ENCODE measurements at places on chromosomes 5 and 9. TPM values are rescaled to one million over a fixed set of nuclear protein-coding genes. Genes with fewer than 3 reads are reported as not detected.

GRCh38 chr5:109324351-109324750 lies 85.4 kb downstream of the PJA2 start:
- no peak for DNase-seq

DNA sequence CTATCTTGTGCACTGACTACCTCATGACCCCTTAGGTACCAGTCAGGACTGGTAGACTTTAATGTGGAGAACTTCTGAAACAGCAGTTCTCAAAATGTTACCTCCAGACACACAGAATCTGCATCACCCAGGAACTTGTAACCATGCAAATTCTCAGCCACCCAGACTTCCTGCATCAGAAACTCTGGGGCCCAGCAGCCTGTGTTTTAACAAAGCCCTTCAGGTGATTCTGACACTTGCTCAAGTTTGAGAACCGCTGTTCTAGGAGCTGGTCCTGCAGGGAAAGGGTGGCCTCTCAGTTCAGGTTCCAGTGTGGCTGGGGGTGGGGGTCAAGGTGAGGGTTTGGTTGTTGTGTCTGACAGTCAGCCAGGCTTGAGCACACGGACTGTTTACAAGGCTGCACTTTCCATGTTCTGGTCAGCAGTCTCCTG lies 28.4 kb downstream of the ZFP62 start:
- DNase-seq = no peak

GRCh38 chr5:177356746-177357145 lies 978 bp upstream of the RGS14 start:
- no peak for DNase-seq

DNA sequence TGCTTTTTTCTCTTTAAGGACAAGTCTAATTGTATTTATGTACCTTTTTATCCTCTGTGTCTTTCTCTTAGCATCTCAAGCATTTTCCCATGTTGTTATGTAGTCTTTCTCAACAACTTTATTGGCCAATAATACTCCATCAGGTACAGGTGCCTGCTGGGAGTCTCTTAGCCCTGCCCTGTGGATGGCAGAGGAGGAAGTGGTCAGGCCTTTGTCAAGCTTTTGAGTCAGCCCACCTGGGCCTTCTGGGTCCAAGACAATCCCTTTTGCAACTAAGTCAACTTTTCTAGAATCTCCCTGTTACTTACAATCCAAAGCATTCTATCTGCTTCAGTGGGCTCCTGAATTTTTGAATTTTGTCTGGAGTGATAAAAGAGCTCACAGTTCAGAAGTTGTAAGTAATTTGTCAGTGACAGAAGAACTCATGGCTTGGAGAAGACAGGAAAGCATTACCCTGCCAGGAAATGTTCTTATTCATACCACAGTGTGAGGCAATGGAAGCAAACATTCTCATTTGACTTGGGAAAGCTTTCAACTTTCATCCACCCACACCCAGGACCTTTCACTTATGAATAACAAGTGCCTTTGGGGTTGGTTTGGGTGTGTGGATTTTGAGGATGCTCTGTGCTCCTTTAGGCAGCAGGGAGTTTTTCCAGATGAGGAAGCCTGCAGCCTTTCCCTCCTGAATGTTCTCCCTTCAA lies 200.0 kb upstream of the S1PR3 start:
- no peak for DNase-seq

FOXD4L4 gene
- 0.36 TPM for total RNA-seq

- DNase-seq = no peak
Observed at GRCh38 chr5:96778409-96778808, 29.3 kb downstream of the ERAP1 start.

DNA sequence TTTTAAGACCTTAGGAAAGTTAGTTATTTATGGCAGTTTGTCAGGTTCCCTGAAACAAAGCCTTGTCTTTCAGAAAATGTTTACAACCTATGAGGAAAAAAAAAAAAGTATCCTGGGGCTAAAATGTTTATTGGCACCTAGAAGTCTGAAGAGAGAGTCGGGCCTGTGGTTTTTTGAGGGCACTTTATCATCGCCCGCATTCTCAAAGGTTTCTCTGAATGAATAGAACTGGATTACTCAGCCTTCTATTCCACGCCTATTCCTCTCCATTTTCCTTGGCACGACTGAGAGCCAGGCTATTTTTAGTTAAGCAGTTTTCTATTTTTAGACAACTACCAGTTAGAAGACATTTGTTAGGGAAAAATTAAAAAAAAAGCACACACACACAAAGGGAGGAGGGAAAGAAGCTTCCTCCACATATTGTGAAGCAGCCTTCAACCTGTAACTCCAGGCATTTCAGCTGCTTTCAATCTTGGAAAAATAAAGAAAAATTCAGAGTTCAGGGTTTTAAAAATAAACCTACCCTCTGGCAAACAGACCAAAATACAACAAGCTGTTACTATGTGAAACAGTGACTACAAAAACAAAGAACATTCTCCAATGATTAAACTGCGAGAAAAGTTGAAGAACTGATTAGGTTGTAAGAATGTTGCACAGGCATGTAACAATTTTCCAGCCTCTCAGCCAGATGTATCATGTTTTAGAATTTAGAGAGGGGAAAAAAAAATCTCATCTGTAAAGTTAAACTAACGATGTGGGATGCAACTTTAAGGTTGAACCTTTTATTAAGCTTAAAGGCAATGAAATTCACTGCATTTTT lies 97.0 kb downstream of the MEF2C start:
- no peak for DNase-seq

AHRR gene
- 1.9 TPM for total RNA-seq

DNA sequence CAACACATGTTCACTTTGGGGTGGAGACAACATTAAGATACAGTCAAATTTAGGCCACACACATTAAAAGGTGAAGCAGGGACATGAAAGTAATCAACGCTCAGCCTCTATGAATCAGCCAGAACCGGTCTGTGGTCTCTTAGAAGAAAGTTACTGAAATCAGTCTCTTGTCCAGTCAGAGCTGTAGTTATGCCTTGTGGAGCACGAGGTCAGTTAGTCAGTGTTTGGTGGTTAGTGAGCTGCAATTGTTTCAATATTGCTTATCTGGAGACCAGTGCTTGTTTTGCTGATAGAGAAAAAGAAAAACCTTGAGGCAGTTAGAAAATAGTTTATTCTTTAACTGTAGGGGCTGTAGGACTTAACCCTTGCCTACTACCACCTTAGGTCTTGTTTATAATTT lies 157.8 kb upstream of the RASEF start:
- DNase-seq = no peak

ERAP2 gene
- 10.8 TPM for total RNA-seq

LCN15 gene
- not detected for total RNA-seq

AK1 gene
- 99.5 TPM for total RNA-seq

DNA sequence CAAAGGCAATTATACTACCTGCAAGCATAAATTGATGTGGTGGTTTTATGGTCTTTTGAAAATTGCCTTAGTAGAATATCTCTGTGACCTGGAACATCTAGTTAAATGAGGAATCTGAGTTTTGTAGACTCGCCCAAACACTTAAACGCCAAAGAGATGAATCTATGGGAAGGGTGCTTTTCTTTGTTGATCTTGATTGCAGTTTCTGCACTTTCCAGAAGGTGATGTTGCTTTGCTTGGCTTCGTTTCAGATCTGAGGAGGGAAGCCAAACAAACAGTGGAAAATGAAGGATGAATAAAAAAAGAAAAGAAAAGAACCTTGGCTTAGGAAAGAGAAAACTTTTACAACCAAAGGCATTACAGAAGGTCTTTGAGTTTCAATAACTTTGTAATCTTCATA lies 1021.2 kb downstream of the NR2F1-AS1 start:
- no peak for DNase-seq

DNA sequence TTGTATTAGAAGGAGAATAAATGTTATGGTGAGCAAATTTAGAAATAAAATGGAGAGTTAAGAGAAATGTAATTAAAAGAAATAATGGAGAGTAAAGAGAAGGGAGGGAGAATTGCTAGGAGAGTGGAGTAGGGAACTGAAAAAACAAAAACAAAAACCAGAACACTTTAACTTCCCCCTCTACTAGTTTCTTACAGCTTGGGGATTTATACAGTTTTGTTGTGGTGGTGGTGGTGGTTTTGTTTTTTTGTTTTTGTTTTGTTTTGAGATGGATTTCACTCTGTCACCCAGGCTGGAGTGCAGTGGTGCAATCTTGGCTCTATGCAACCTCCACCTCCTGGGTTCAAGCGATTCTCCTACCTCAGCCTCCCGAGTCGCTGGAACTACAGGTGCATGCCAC lies 322.4 kb downstream of the TMEM167A start:
- DNase-seq = no peak

GRCh38 chr5:482506-482905 lies 39.5 kb downstream of the EXOC3 start:
- DNase-seq = no peak

- no peak for DNase-seq
Observed at GRCh38 chr9:78014776-78015175, 16.8 kb downstream of the GNAQ start.

FST gene
- total RNA-seq = 6.1 TPM

DNA sequence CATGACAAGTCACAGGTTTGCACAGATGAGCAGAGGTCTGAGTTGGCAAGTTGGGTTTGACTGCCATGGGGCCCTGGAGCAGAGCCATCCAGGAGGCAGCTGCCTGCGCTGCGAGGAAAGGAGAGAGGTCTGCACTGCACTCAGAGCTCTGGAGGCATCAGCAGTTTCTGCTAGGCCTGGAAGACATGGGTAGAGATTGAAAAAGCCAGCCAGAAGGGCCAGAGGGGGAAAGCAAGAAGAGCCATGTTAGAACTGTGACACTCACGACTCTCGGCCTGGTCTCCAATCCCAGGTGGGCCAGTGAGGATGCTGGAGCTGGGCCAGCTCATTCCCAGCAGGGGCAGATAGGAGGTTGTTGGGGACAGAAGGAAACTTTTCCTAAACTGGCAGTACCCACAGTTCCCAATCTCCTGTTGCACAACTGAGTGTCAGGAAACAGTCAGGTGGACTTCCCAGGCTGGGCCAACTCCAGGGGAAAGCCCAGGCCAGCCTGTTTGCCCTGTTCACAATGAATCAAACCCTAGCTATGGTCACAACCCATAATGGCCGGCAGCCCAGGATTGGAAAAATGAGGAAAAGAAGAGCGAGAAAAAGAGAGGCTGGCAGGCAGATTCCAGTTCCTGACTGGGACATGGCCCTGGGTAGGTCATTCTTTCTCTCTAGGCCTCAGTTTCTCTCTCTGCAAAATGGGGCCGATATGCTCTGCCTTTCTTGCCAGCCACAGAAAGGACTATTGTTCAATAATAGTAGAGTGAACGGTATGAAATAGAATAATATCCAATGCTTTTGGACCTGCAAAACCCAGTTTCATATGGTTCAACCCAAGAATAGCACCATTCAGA lies 7.8 kb upstream of the ORM1 start:
- DNase-seq = peak; percentile 70

GRCh38 chr5:82862711-82863110 lies 214.5 kb downstream of the TMEM167A start:
- no peak for DNase-seq

ZCCHC10 gene
- total RNA-seq = 31.4 TPM

DNA sequence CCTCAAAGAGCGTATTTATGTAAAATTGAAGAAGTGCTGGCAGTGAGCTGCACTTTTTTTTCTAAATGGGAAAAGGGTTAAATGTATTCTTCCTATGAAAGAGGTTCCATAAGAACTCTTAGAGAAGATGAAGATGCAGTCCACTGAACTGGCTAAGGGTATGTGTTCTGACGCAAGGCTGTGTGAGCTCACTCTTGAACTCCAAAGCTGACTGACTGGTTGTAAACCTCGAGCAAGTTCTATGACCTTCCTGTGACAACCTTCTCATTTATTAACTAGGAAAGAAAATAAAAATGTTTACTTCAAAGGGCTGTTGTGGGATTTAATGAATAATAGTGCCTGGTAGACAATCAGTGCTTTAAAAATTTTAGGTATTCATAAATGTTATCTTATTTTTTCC lies 46.7 kb downstream of the POC5 start:
- no peak for DNase-seq

- DNase-seq = no peak
Observed at GRCh38 chr9:33155393-33155792, 11.7 kb downstream of the B4GALT1 start.

DNA sequence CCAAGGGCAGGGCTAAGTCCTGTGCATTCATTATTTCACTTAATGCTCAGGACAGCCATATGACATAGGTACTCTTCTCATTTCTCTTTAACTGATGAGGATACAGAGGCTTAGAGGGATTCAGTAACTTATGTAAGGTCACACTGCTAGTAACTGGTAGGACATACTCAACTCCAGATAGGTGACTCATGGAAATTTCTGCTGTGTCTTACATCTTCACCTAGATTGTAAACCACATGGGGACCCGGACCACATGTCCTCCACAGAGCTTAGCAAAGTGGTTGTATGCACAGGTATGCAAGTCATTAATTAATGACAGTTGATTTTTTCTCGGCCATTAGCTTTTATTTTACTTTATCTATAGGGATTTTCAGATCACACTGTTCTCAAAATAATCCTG lies 29.3 kb downstream of the SLC1A1 start:
- no peak for DNase-seq

SLC45A2 gene
- total RNA-seq = 0.36 TPM

SV2C gene
- 0.33 TPM for total RNA-seq

DNA sequence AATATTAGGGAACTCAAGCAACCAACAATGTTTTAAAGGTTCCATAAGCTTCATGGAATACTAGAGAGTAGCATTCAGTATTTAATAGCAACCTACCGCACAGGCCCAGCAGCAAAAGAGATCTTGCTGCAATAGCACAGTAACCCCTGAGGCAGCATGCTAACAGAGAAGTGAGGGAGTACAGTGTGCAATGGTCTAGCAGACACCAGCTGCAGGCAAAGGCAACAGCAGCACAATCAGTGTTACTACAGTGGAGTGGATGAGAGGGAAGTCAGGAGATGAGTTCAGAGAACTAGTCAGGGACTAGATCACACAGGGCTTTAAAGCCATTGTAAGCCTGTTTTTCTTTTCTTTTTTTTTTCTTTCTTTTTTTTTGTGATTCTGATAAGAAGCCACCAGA lies 2.8 kb downstream of the TICAM2 start:
- peak; percentile 47 for DNase-seq

FBP1 gene
- total RNA-seq = 6.6 TPM

DNA sequence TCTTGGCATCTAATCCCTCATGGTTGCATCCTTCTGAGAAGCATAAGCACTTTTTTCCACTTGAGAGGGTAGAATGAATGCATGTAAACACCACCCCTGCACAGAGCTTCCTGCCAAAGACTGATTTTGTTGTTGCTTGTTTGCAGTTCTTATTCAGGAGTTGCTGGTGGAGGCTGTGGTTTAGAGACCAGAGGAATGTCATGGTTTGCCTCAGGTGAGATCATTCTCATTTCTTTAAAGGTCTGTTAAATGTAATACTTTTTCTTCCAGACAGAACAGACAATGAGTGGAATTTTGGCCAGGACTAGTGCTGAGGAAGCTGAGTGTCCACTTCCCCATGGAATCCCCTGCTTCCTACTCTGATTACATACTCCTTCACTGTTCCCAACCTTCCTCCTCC lies 3.2 kb upstream of the TNC start:
- DNase-seq = no peak

SLCO6A1 gene
- 0.75 TPM for total RNA-seq

GRCh38 chr5:464446-464842 lies 21.5 kb downstream of the EXOC3 start:
- DNase-seq = peak; percentile 69

DNA sequence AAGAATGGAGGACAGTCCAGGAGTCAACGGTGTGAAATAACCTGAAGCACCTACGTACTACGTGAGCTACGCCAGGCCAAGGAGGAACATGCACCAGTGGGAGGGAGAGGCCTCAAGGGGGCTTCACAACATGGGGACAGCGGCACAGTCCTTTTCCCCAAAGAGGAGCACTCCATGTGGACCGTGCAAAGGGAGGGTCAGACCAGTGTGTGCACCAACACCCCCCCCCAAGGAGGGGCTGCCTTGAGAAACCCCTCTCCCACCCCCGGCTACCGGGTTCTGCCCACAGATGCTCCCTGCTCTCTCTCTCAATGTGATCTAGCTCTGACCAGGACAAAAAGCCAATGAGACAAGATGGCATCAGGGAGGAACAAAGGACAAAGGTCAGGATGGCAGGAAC lies 68.6 kb downstream of the PRRT1B start:
- DNase-seq = peak; percentile 12
